HT-29 (cell line): ENCODE measurements at places on chromosomes 2 and 18. TPM values are rescaled to one million over a fixed set of nuclear protein-coding genes. Genes with fewer than 3 reads are reported as not detected.

GRP gene
- total RNA-seq, result not detected in 2 replicates

RESP18 gene
- not detected in 2 replicates for total RNA-seq

WIPF1 gene
- not detected in 2 replicates for total RNA-seq

MC5R gene
- 0.47 TPM in 1 of 2 replicates, not detected in the other for total RNA-seq

ALPI gene
- not detected in 2 replicates for total RNA-seq

AOX1 gene
- total RNA-seq, result not detected in 2 replicates

IL1RN gene
- 12.0 and 13.3 TPM in 2 replicates for total RNA-seq

EGR4 gene
- 0.37 and 2.2 TPM in 2 replicates for total RNA-seq

CNTNAP5 gene
- not detected in 2 replicates for total RNA-seq

SP9 gene
- total RNA-seq, result not detected in 2 replicates

KIAA2012 gene
- 0.05 TPM in 1 of 2 replicates, not detected in the other for total RNA-seq

SLC19A3 gene
- 0.03 TPM in 1 of 2 replicates, not detected in the other for total RNA-seq

SPC25 gene
- 7.0 and 7.9 TPM in 2 replicates for total RNA-seq

DCC gene
- not detected in 2 replicates for total RNA-seq

ARPC2 gene
- 220 and 244 TPM in 2 replicates for total RNA-seq

KYNU gene
- total RNA-seq, result 1.1 and 1.2 TPM in 2 replicates

NEUROD1 gene
- not detected in 2 replicates for total RNA-seq

SCN3A gene
- 0.03 TPM in 1 of 2 replicates, not detected in the other for total RNA-seq

STPG4 gene
- 6.9 and 7.1 TPM in 2 replicates for total RNA-seq

SERPINB13 gene
- not detected in 2 replicates for total RNA-seq

KIF5C gene
- not detected in 2 replicates for total RNA-seq

GATA6 gene
- total RNA-seq, result 66.5 and 73.8 TPM in 2 replicates

IL1R2 gene
- total RNA-seq, result 3.9 and 6.6 TPM in 2 replicates

ANKRD30BL gene
- total RNA-seq, result not detected in 2 replicates

EEF1B2 gene
- total RNA-seq, result 567 and 666 TPM in 2 replicates

DUSP19 gene
- total RNA-seq, result 0.37 and 0.51 TPM in 2 replicates

MARCHF7 gene
- 26.4 and 29.8 TPM in 2 replicates for total RNA-seq
